ENCODE measurements at places on chromosomes 12 and 14. TPM values are rescaled to one million over a fixed set of nuclear protein-coding genes. Genes with fewer than 3 reads are reported as not detected.

Gene KLHL28
- 10.0 TPM for total RNA-seq

Gene TRIM9
- total RNA-seq = 1.2 TPM

Gene MORN3
- total RNA-seq = not detected

Gene TMPO
- total RNA-seq = 42.3 TPM

Gene COX8C
- total RNA-seq = not detected

Gene C1QL4
- total RNA-seq = not detected

Gene TSPAN8
- total RNA-seq = 0.81 TPM

Gene CLEC4D
- 1.0 TPM for total RNA-seq

Gene SYNDIG1L
- total RNA-seq = 0.47 TPM

Gene ANO2
- total RNA-seq = 8.1 TPM

Gene AQP2
- total RNA-seq = not detected

Gene ACSM4
- total RNA-seq = not detected

Gene BICDL1
- 0.47 TPM for total RNA-seq

Data from gastroesophageal sphincter (tissue), 4 donors.